ENCODE measurements at places on chromosomes 11 and 22. TPM values are rescaled to one million over a fixed set of nuclear protein-coding genes. Genes with fewer than 3 reads are reported as not detected.

DNA sequence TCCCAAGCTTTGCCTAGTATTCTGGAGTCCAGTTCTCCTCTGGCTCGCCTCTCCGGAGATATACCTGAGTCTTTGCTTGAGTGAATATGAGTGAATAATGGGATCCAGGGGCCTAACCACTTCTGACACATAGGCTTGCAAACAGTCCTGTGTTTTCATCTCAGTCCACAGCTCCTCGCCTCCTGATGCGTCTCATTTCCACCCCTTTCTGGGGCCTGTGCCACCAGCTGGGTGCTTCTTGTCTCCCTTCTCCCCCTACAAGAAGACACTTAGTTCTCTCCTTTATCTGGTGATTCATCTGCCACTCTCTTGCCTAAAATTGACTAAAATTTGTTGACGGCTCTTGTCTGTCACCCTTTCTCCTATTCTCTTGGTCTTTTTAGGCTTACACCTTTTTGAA, 44.6 kb downstream of the SFI1 start:
- no peak for DNase-seq
- no peaks in the 10 kb centered on the region for H3K36me3 ChIP-seq

- H3K4me3 ChIP-seq = no peak overlapping the region
- H3K27ac ChIP-seq = no peak overlapping the region
- H3K36me3 ChIP-seq = no peaks in the 10 kb centered on the region
- no peaks in the 10 kb centered on the region for H3K27me3 ChIP-seq
- DNase-seq = no peak
Observed at GRCh38 chr11:45530111-45530510, 135.3 kb downstream of the CHST1 start.

GRCh38 chr11:45717526-45717925, 52.1 kb upstream of the CHST1 start:
- no peak overlapping the region for H3K4me3 ChIP-seq
- H3K36me3 ChIP-seq = no peaks in the 10 kb centered on the region
- H3K4me1 ChIP-seq = no peaks in the 10 kb centered on the region
- DNase-seq = no peak
- no peaks in the 10 kb centered on the region for H3K27me3 ChIP-seq

DNA sequence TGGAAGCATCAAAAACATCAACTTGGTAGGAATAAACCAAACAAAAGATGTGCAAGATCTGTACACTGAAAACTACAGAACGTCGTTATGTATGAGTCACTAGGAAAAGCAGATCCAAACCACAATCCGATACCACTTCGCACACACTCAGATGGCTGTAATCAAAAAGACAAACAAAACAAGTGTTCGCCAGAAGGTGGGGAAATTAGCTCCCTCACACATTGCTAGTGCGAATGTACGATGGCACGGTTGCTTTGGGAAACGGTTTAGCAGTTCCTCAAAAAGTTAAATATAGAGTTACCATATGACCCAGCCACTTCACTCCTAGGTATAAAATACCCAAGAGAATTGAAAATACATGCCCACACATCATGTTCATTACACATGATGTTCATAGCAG, 14.8 kb upstream of the CARD10 start:
- H3K36me3 ChIP-seq = no peaks in the 10 kb centered on the region
- DNase-seq = no peak
- peaks cover 10% of the 10 kb centered on the region for H3K4me1 ChIP-seq

- no peaks in the 10 kb centered on the region for H3K27me3 ChIP-seq
- no peaks in the 10 kb centered on the region for H3K36me3 ChIP-seq
- H3K27ac ChIP-seq = no peak overlapping the region
- H3K4me1 ChIP-seq = no peaks in the 10 kb centered on the region
- no peak overlapping the region for H3K4me3 ChIP-seq
Observed at GRCh38 chr22:44192098-44192815, 11.5 kb downstream of the PARVG start.

Gene SLC22A9
- not detected for total RNA-seq

- H3K4me1 ChIP-seq = peaks cover 34% of the 10 kb centered on the region
- peak overlapping the region; percentile 85 for H3K27ac ChIP-seq
- peak overlapping the region; percentile 55 for H3K4me3 ChIP-seq
- no peaks in the 10 kb centered on the region for H3K27me3 ChIP-seq
Observed at GRCh38 chr11:64234647-64235379, 429 bp downstream of the VEGFB start.

Gene TLCD5
- 2.6 TPM for total RNA-seq

GRCh38 chr11:9840460-9841004, 176.7 kb downstream of the SWAP70 start:
- H3K27ac ChIP-seq = no peak overlapping the region
- H3K27me3 ChIP-seq = no peaks in the 10 kb centered on the region
- no peak for DNase-seq
- no peak overlapping the region for H3K4me3 ChIP-seq

DNA sequence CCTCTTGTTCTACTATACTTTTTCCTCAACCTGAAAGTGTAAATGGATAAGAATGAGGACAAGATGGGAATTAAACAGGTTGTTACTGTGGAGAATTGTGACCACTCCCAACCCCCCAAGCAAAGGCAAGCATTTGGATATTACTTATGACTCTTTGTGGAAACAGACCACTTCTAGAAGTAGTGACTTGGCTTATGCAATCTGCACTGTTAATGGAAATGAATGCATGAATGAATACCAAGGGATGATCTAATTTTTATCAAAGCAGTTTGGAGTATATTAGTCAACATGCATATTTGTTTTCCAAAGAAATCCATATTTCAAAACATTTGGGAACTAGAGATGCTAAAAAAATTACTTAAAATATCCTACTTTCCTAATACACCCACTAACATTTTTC, 35.3 kb downstream of the AMOTL1 start:
- H3K27ac ChIP-seq = no peak overlapping the region
- peaks cover 8% of the 10 kb centered on the region for H3K36me3 ChIP-seq
- H3K4me1 ChIP-seq = peaks cover 19% of the 10 kb centered on the region
- no peaks in the 10 kb centered on the region for H3K27me3 ChIP-seq
- DNase-seq = no peak

GRCh38 chr11:102226702-102227490, 90.4 kb upstream of the BIRC3 start:
- H3K4me3 ChIP-seq = no peak overlapping the region
- no peaks in the 10 kb centered on the region for H3K27me3 ChIP-seq
- peaks cover 4% of the 10 kb centered on the region for H3K4me1 ChIP-seq
- no peaks in the 10 kb centered on the region for H3K36me3 ChIP-seq
- H3K27ac ChIP-seq = peak overlapping the region; percentile 9

GRCh38 chr11:44950031-44950624, 555 bp downstream of the TP53I11 start:
- no peaks in the 10 kb centered on the region for H3K36me3 ChIP-seq
- peak overlapping the region; percentile 87 for H3K4me3 ChIP-seq
- peaks cover 6% of the 10 kb centered on the region for H3K4me1 ChIP-seq
- H3K27me3 ChIP-seq = no peaks in the 10 kb centered on the region
- DNase-seq = peak; percentile 42
- H3K27ac ChIP-seq = peak overlapping the region; percentile 71

All from pancreas (tissue), 10 donors.